ENCODE measurements at places on chromosomes 7 and 10. TPM values are rescaled to one million over a fixed set of nuclear protein-coding genes. Genes with fewer than 3 reads are reported as not detected.

- H3K27ac ChIP-seq = peak overlapping the region; percentile 90
- DNase-seq = peak; percentile 62
- H3K4me3 ChIP-seq = peak overlapping the region; percentile 83
- H3K36me3 ChIP-seq = peaks cover 12% of the 10 kb centered on the region
Observed at GRCh38 chr10:31808258-31809218, 120.1 kb downstream of the ARHGAP12 start.

DNA sequence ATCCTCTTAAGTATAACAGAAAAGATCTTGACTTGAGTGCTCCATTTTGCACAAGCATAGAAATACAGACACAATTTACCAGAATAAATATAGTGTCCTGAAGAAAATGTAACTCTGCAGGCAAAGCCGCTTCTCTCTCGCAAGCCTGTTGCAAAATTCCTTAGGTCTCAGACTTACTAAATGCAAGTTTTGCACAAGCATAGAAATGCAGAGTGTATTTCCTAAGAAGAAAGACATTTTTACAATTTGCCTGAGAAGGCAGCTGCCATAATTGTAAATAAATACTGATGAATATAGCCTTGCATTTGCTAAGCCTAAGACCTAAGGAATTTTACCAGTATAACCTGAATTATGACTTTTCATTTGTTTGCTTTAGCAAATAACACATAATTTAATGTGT is 67.1 kb downstream of the AGMO start:
- H3K27me3 ChIP-seq = no peaks in the 10 kb centered on the region
- DNase-seq = no peak
- H3K27ac ChIP-seq = no peak overlapping the region

GRCh38 chr10:28343252-28343651 is 40.4 kb upstream of the MPP7 start:
- H3K36me3 ChIP-seq = no peaks in the 10 kb centered on the region
- DNase-seq = no peak
- no peaks in the 10 kb centered on the region for H3K4me1 ChIP-seq
- no peak overlapping the region for H3K27ac ChIP-seq

GRCh38 chr7:100369105-100369504 is 4.2 kb upstream of the PILRA start:
- no peaks in the 10 kb centered on the region for H3K4me1 ChIP-seq
- H3K36me3 ChIP-seq = peaks cover 15% of the 10 kb centered on the region
- H3K27me3 ChIP-seq = peaks cover 2% of the 10 kb centered on the region

DNA sequence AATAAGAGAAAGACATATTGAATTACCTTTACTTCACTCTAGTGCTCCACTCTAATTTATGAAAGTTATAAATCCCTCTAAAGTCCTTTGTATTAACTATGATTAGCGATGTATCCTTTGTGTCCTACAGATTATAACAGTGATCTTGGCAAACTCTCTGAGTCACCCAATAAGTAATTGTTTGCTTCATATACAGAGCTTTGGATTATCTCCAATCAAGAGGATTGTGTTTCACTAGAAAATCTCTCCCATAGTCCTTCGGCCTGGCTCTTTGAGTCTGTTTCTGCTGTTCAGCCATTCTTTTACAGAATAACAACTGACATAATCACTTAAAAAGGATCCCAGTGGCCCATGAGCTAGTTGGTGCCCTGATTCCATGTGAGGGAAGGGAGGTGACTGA is 9.5 kb downstream of the LMOD2 start:
- no peak overlapping the region for H3K4me3 ChIP-seq
- no peak for DNase-seq

- no peaks in the 10 kb centered on the region for H3K36me3 ChIP-seq
- H3K27me3 ChIP-seq = peaks cover 2% of the 10 kb centered on the region
- peaks cover 22% of the 10 kb centered on the region for H3K4me1 ChIP-seq
- H3K27ac ChIP-seq = peak overlapping the region; percentile 13
- H3K4me3 ChIP-seq = peak overlapping the region; percentile 52
Observed at GRCh38 chr7:82141427-82141826, 302.1 kb downstream of the CACNA2D1 start.

DNA sequence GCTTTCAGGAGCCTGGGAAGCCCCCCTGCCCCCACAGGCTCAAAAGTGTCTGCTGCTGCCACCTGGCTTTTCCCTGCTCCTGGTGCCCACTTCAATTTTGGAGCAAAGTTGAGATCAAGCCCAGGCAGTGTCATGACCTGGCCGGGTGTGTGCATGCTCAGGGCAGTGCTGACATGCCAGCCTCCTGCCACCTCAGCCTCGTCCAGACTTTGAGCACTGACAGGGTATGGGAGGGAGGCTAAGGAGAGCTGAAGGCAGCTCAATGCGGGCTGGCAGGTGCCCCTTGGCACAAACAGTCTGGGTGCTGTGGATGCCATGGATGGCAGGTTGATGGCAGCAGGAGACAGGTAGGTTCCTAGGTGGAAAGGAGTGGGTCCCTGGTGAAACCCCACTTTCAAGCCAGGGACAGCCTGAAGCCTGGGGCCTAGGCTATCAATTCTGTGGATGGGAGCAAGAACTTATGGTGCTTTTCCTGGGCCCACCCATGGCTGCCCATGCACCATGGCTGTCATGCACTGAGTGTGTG is 12.3 kb upstream of the ECHDC3 start:
- H3K27me3 ChIP-seq = peaks cover 9% of the 10 kb centered on the region
- H3K27ac ChIP-seq = no peak overlapping the region
- DNase-seq = no peak

DNAH11 gene
- 0.59 TPM for total RNA-seq

RET gene
- total RNA-seq = 0.29 TPM

OR2A14 gene
- total RNA-seq = not detected

STEAP1 gene
- total RNA-seq = 18.7 TPM
